ENCODE measurements at places on chromosomes 6 and 20.
A peak's percentile ranks its signal among the peaks of the same experiment; 100 is the strongest.

GRCh38 chr6:16741112-16742016 is 19.9 kb downstream of the ATXN1 start:
- no peak for DNase-seq

GRCh38 chr6:11043378-11043960 is 636 bp downstream of the ELOVL2 start:
- no peak for DNase-seq

GRCh38 chr20:10940941-10941340 is 267.1 kb upstream of the JAG1 start:
- DNase-seq: no peak

GRCh38 chr6:32047855-32048766 is 9.9 kb downstream of the CYP21A2 start:
- no peak for DNase-seq

DNA sequence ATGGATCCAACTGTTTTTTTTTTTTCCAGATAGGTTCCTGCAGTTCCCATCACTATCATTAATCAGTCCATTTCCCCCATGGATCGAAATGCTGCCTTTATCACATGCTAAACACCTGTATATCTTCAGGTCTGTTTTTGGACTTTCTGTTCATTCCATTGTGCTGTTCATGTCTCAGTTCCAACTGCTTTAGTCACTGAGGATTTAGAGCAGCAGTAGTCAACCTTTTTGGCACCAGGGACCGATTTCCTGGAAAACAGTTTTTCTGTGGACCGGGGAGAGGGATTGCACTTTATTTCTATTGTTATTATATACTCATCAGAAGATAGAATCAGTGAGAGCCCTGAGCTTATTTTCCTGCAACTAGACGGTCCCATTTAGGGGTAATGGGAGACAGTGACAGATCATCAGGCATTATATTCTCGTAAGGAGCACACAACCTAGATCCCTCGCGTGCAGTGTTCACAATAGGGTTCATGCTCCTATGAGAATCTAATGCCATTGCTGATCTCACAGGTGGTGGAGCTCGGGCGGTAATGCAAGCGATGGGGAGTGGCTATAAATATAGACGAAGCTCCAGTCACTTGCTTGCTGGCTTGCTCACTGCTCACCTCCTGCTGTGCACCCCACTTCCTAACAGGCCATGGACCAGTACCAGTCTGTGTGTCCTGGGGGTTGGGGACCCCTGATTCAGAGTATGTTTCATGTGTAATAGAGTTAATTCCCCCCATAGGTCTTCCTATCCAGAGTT is 46.0 kb downstream of the CAP2 start:
- no peak for DNase-seq

DNA sequence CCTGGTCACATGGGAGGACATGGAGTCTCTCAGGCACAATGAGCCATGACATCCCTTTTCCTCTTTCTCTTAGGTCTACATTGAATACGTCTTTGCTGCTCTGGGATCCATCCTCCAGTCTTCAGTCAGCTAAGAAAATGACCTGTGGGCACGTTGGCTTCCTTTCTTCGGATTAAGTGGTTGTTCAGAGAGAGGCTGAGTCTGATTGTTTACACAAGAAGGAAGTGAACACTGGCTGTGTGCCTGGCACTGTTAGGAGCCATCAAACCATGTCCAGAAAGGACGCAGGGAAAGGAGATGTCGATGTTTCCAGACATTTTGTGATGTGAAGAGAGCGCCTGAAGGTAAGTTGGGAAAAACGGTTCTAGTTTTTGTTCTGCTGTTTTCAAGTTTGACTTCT is 309.9 kb upstream of the CDYL start:
- no peak for DNase-seq

- DNase-seq: no peak
These were observed 3.3 kb downstream of the KCNK5 start for GRCh38 chr6:39225946-39226437.

DNA sequence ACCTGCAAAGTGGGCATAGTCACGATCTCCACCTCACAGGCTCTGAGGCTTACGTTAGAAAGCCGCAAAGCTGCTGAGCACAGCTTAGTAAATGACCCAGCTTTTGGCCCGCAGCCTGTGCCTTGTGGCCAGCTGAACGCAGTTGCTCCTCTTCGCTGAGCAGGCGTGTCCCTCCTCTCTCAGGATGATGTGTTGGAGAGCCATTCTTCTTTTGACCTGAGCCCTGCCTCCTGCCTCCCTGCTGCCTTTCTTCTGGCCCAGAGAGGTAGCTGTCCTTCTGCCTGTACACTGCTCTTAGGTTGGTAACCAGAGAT is 47.6 kb upstream of the MYL9 start:
- peak; percentile 30 for DNase-seq

GRCh38 chr6:53437557-53438202 is 88.9 kb upstream of the ELOVL5 start:
- no peak for DNase-seq

DNA sequence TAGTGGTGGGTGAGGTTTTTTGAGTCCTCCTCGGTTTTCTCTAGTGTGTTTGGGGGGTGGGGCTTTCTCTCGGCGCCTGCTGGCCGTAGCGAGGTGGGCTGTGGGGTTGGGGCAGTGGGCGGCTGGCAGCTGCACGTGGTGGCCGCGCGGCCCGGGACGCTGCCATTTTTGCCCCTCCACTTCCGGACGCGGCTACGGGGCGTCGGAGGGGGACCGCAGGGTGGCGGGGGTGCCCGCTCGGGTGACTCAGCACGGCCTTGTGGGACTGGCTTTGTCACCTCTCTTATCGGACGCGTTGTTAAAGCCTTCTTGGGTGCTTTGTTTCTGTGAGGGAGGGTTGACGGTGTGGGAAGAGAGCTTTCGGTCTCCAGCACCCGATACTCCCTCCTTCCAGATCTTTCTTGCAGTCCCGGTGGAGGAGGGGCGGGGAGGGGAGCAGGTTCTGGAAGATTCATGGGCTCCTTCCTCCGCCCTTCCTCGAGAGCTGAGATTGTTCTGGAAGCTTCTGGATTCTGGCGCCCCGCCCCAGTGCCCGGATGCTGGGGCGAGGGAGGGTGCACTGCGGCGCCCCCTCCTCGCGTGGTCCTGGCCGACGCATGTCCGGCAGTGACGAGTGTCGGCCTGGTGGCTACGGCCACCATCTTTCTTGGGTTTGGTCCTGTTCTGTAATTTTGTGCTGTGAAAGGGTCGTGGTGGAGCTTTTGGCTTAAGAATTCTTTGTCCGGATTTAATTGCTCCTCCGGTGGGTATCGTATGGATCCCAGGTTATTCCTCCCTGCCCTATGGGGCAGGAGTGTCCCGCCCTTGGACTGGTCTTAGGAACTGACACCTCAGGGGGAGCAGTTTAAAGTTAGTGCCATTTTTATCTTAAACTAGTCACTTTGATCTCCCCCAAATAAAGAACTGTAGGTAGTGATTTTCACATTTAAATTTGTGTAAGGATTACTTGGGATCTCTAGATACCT is 719 bp downstream of the HSP90AB1 start:
- DNase-seq: peak; percentile 83

DNA sequence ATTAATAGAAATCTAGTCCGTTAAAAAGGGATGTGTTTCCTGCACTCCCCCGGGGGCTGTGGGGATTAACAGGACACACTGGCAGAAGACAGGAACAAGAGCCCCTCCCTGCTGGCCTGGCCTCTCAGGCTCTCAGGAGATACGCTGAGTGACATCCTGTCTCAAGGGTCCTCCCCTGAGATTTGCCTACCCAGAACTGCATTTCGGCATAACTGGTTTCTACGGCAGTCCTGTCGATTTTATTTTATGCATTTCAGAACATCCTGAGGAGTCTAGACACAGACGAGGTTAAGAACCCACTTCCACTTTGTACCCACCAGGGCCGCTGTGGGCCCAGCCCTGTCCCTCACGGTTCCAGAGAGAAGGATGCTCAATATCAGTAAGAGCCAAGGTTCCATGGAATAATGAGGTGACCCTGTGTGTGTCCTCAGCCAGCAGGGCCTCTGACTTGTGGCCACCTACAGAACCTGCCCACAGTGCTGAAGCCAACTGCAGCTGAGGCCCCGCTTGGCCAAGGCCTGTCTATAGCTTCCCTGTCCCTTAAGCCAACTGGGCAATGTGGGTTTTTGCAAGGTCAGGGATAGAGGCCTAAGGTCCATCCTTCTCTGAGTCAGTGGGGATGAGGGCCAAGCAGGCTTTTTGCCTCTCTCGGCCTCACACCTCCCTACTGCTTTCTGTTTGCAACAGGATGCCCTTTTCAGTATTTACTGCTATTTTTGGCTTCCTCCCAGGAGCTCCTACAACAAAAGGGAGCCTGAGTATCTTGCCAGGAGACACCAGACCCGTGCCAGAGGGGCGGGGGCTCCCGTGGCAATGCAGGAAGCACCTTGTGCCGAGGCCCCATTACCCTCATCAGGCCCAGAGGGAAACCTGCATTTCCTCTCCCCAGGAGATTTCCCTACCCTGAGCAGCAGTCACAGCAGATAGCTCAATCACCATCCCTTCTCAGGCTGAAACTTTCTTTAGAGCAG is 14.7 kb downstream of the UQCC2 start:
- DNase-seq: no peak

DNA sequence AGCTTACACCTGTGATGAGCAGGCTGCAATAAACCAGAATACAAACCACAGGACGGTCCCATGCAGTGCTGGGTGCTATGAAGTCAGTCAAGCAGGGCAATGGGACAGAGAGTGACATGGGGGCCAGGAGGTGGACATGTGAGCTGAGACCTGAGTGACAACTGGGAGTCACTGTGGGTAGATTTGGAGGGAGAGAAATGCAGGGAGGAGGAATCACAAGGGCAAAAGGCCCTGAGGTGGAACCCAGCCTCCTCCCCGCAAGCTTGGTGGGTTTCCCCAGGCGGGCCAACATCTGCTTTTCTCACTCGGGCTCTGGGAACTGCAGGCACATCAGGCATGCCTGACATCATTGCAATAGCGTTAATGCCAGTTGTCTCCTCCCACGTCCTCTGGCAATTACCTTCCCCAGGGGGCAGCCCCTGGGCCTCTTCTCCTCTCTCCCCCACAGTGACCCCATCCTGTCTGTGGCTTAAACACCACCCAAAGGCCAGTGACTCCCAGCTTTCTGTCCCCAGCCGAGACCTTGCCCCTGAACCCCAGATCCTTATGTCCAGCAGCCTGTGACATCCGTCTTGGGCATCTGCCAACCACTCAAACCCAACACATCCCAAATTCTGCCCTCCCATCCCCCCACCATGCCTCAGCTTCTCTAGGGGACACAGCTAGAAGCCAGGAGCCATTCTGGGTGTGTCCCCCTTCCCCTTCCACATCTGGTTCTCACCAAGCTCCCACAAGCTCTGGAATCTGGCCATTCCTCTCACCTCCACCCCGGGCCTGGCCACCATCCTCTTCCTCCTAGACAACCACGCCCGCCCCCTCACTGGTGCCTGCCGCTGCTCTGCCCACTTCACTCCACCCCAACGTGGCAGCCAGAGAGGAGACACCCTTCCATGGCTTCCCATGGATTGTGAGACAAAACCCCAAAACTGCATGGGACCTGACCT is 28.2 kb downstream of the PDRG1 start:
- no peak for DNase-seq

DNA sequence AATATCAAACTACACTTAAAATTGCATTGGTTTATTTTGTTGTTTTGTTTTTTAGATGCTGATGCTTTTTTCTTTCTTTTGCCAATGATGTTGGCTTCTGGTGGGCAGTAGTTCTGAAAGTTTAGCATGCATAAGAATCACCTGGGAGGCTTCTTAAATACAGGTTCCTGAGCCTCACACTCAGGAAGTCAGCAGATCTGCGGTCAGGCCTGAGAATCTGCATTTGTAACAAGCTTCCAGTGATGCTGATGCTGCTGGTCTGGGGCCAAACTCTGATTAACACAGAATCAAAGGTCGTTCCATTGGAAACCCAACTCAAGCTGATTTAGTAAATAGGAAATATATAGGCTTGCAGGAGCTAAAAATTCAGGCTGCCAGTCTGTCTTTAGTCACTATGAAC is 412.9 kb upstream of the SPTLC3 start:
- no peak for DNase-seq

DNA sequence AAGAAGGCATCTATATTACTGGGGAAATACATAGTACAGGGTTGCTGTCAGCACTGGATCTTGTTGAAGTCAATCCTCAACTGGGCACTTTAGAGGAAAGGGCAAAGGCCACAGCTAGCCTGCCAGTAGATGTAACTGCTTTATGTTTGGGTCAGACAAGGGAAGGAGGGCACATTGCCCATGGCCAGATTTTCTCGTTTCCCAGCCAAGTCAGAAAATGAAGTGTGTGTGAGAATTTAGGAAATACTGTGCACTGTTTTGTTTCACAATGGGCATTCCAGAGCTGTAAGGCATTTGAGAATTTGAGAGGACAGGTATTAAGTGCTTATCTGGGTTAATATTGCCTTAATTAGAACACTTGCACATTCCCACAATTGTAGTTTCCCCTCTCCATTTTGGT is 183.9 kb upstream of the MCHR2 start:
- no peak for DNase-seq

DNA sequence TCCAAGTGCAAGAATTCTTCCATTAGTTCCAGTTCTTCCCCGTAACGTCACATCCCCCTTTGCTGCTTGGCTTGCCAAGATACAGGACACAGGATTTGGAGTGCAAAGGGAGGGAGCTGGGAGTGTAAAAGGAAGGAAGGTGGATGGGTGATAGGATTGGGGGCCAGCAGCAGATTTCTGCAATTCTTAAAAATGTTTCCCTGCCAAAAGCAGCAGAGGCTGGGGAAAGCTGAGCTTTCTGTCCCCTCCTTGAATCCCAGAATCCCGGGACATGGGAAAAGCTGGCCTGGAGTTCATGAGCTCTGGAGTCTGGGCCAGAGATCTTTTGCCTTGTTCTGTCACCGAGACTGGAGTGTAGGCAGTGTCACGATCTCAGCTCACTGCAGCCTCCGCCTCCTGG is 60.0 kb upstream of the EPB41L1 start:
- no peak for DNase-seq

GRCh38 chr20:2946988-2947961 is 74.0 kb downstream of the PTPRA start:
- DNase-seq: peak; percentile 45

- DNase-seq: no peak
These were observed 182.9 kb upstream of the ECI2 start for GRCh38 chr6:4318321-4318720.

DNA sequence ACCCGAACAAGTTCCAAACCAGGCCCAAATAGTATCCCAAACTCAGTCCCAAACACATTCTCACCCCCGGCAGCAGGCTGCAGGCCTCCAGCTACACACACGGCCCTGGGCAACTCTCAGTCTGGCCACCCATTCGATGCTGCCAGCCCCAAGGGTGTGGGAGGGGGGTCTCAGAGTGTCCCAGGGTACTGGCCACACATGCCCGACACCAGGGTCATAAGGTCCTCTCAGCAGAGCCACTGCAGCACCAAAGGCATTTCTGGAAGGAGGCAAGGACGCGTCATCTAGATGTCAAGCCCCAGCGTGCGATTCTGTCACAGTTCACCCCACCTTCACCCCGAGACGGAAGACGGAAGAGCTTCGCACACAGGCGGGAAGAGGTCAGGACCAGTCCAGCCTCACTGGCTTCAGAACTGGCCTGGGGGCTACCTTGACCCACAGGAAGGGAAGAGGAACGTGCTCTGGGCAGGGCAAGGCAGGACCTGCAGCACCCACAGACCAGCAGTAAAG is 9.5 kb downstream of the MYL9 start:
- no peak for DNase-seq

DNA sequence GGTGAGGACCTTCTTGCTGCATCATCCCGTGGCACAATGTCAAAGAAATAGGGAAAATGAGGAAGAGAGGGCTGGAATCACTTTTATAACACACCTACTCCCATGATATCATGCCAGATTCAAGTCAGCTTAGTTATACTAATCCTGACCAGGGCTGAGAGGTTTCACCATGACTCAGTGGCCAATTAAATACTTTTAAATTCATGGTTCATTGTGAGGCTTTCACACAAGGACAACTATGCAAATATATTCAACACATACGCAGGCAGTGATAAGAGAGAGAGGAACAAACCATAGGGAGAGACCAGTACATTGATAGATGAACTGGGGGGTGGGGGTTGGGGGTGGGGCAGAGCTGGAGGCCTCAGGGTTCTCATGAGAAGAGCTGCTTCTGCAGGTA is 313.1 kb downstream of the LRFN2 start:
- no peak for DNase-seq
